ENCODE measurements at places on chromosomes 5 and 9.
A peak's percentile ranks its signal among the peaks of the same experiment; 100 is the strongest.

DNA sequence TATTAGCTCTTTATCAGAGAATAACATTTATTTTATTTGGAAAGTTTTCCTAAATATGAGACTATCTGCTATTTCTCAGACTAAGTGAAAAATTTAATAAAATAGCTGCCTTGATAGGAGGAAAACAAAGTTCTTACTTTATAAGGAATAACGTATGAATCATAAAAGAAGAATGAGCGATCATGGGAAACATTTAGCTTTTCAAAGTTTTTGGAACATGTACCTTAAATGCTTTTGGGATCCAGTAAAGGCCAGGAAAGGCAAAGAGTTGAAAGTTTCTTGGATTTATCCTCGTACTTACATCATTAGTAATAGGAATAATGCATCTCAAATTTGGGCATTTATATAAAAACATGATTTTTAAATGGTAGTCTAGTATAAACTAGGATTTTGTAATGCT is 19.4 kb downstream of the OGN start:
- no peak for DNase-seq

GRCh38 chr5:145971108-145971507 is 34.7 kb downstream of the SH3RF2 start:
- DNase-seq: no peak

DNA sequence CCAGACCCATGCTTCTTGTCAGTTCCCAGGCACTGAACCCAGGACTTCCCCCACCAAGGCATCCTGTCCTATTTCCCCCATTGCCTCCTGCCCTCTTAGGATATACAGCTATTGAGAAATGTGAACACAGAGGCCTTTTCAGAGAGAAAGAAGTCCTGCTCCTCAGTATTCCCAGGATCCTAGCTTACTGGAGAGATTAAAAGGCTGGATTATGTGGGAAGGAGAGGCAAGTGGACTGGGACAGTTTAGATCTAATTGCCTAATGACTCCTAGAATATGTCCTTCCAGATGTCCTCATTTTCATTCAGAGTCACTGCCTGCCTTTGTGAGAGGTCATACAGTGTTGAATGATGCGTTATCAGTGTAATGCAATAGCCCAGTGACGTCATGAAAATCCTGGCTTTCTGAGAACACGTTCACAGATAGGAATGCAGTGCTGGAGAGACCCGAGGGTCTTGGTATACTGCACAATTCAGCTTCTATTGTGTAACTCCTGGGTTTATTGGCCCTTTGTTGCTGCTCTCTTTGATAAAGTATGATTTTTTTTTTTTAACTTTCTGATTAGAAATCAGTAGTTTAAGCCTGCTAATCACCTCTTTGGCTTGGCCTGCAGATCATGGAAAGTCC is 26.2 kb downstream of the WWC1 start:
- DNase-seq: no peak

DNA sequence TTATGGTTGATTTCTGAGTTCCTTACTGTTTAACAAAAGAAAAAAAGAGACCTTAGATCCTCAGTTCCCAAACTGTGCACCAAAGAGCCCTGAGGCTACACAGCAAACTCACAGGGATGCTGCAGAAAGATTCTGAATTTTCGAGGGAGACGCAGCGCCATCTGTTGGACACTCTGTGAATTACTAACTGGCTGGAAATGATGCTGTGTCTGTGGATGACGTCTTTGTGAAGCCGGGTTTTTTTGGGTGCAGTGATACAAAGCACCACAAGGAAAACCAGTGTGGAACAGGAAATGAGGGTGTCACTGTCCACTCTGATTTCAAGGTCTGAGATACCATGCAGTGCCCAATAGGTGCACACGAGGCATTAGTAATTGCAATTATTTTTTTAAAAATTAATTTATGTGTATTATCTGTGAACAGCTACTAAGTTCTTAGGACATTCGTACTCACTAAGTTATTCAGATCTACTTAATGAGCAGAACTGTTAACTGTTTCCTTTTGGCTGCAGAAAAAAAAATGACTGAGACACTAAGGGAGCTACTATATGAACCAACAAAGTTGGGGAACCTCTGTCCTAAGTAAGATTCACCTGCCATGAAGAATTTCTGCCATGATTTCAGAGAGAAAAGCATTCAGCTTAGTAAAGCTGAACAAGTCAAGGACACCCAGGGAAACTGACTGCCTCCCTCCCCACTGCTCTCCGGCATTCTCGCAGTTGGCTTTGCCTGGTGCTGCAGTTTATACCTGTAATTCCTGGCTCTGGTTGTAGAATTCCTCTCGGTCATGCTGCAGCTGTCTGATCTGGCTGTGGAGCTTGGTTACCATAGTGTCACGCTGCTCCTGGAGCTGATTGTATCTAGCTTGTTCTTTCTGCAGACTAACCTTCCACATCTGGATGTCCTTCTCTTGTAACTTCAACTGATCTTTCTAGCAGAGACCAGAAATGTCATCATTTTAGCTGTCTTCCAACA is 23.4 kb downstream of the SPACA9 start:
- peak; percentile 53 for DNase-seq

DNA sequence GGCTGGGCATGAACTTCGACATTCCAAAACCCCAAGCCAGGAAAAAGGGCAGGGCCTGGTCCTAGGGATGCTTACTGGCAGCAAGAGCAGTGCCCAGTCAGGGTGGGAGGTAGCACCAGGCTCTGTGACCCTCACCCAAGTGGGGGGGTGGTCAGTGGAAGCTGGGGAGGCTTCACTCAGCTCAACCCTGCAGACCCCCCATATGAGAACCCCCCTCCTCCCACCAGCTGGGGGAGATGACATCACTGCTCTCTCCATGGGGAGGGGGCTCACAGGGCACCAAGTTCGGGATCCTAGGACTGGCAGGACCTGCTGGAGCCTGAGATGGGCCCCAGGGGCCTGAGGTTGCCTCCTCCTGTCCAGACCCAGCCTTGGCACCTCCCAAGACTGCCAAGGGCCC is 4.7 kb downstream of the DNLZ start:
- no peak for DNase-seq

DNA sequence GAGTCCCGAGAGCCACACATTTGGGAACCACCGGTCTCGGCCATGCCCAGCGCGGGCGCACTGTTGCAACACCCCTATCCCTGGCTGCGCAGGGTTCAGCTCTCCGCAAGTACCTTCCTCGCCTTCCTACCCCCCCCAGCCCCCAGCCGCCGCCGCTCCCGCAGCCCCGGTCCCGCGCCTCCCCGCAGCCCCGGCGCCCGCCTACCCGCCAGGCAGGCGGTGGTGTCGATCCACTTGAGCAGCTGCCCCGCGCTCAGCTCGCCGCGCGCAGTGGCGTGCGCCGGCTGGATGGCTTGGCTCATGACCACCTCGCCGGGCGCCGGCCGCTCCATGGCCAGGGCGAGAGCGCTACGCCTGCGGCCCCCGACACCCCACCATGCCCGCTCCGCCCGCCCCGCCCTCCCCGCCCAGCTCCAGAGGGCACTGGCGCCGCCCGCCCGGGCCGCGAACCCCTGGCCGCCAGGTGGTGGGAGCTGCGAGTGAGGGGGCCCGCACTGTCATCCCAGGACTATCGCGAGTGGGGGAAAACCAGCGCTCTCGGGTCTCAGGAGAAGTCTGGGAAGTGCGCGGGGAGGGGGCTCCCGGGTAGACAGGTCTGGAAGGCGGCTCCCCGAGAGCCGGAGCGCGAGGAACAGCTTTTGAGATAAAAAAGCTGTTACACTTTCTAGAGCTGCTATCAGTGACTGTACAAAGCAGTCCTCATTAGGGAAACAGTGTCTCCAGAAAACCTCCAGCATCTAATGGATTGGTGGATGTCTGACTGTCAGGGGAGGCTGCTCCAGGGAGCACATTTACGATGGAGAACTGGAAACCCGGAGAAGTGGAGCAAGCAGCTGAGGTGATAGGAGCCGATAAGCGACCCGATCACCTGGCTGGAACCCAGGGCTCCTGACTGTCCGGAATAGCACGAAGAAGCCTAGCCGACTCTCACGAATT is at the start of gene ACOT12:
ACOT12 (minus strand) TSS at position 352 of the 936 bp plus-strand sequence; CDS start at position 332, 20 bp downstream.
- DNase-seq: no peak

GRCh38 chr5:123538670-123539459 is 26.9 kb downstream of the CSNK1G3 start:
- no peak for DNase-seq

Measured in stimulated activated CD4-positive, alpha-beta T cell treated with anti-CD3 and anti-CD28 coated beads, Interleukin-1b, Interleukin-23, amount 100 ng/mL, for 4 hours (primary cell).